ENCODE measurements at places on chromosomes 5 and 9.

DNA sequence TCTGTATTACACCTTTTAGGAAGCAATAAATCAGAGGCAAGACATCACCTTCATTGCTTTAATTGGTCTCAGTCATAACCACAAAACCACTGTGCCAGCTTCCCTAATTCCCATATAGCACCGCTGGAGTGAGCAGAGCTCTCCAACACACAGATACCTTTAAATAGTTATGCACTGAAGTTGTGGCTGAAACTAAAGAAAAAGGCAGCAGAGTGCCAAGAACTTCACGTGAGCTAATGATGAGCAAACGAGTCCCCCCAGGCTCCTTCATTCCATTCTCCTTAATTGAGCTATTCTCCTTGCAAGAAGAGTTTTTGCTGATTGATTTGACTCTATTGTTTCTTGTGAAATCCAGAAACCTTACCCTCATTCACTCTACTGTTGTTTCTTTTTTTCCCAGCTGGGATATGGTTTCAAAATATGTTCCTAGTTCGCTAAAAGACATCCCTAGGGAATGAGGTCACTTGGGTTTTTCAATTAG, 501.5 kb downstream of the SPATA31D1 start:
- no peak for DNase-seq

DNA sequence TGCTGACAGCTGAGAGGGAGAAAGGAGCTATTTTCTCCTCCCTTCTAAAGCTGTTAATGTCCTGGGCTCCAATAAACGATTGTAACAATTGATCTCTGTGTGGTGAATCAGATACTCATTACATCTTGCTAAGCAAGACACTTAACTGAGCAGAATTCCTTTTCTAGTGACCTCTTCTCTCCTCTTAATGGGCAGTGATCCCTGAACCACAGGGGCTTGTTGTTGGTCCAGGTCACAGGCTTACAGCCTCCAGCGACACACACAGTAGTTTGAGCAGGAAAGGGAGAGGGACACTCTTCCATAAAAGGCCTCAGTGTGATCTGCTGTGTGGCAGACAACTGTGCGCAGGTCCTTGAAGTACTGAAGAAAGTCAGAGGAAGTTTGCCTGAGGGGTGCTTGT, 58.5 kb upstream of the MYO10 start:
- DNase-seq = no peak

- peak; percentile 28 for DNase-seq
These were observed 716 bp upstream of the OTULIN start for GRCh38 chr5:14663734-14664269.

DNA sequence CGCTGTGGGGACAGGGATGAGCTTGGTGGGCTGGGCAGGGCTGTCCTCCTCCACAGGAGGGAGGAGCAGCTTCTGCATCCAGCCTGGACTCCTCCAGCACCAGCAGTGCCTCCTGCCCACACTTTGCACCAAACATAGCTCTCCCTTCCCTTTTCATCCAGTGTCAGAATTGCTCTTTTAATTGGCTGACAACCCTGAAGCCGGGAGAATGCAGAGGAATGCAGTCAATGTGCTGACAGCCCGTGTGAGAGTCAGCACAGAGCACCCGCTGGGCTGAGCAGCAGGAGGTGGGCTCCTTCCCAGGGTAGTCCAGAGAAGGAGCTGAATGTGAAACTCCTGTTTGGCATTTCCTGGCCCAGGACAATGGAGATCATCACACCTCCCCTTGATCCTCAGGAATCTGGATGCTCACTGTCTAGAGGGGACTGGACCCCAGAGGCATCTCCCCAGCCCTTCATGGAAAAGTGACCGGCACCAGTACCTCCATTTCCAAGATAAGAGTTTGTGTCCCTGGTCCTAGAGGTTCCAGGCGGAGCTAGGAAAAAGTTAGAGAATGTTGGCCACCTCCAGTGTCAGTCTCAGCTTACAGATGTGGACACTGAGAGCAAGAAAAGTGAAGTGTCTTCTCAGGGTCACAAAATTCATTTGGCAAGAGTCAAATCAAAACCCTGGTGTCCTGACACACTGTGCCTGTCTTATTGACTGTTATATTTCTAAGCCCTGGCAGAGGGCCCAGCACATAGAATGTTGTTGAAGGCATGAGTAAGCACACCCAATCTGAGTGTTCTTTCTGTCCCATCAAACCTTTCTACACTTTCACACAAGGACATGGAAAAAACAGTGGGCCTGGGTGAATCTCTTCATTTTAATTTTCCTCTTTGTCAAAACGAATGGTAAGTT, 202.1 kb downstream of the SNX18 start:
- peak; percentile 29 for DNase-seq

- no peak for DNase-seq
These were observed 17.3 kb upstream of the RNU6ATAC start for GRCh38 chr9:134181648-134182034.

- no peak for DNase-seq
These were observed 430.8 kb downstream of the MTRR start for GRCh38 chr5:8299716-8300115.

GRCh38 chr5:172719211-172719610, 51.8 kb downstream of the DUSP1 start:
- DNase-seq = no peak

GRCh38 chr5:124021776-124022175, 509.8 kb downstream of the CSNK1G3 start:
- no peak for DNase-seq

GRCh38 chr5:15737036-15737821, 237.2 kb downstream of the FBXL7 start:
- no peak for DNase-seq

- DNase-seq = peak; percentile 80
These were observed 56.6 kb downstream of the RGS3 start for GRCh38 chr9:113520109-113520642.

DNA sequence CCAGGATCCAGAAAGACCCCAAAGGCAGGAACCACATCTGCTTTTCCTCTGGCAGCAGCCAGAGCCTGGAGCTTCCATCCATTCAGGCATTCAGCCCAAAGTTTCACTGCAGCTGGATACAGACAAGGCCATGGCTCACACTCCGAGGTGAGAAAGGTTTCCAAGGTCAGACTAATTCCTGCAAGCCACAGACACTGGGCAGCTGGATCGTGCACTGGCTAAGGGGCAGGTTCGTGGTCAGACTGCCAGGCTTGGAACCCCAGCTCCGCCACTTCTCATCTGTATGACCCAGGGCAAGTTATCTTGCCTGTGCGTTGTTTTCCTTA, 36.9 kb downstream of the SPOCK1 start:
- no peak for DNase-seq

GRCh38 chr5:149761461-149761860, 31.4 kb downstream of the PPARGC1B start:
- no peak for DNase-seq

DNA sequence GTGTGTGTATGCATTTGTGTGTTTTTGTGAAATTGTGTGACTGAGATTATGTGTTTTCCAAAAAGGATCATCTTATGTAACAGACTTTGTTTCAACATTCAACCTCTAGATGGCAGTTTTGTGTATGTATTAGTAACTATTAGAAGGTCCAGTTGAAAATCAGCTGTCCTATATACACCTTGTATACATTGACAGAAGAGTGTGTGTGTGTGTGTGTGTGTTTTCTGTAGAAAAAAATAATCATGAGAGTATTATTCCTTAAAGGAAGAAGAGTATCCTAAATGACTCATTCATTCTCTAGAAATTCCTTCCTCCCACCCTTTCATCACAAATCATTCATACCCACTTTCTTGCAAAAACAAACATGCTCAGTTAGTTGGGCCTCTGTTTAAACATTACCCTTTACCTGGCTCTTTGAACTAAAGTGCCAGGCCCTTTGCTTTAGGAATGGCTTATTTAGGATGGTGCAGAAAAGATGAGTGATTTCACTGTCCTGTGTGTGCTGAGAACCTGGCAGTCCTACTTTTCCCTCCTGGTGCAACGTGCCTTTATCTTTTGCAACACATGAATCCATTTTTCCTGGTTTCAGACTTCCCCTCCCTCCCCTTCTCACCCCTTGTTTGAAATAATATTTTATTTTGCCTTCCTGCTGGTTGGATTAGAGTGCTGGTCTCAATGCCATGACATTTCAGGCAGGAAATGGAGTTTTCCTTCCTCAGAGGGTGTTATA, 152.2 kb downstream of the ARHGAP26 start:
- no peak for DNase-seq

- no peak for DNase-seq
These were observed 30.0 kb downstream of the TNPO1 start for GRCh38 chr5:72846483-72846882.

DNA sequence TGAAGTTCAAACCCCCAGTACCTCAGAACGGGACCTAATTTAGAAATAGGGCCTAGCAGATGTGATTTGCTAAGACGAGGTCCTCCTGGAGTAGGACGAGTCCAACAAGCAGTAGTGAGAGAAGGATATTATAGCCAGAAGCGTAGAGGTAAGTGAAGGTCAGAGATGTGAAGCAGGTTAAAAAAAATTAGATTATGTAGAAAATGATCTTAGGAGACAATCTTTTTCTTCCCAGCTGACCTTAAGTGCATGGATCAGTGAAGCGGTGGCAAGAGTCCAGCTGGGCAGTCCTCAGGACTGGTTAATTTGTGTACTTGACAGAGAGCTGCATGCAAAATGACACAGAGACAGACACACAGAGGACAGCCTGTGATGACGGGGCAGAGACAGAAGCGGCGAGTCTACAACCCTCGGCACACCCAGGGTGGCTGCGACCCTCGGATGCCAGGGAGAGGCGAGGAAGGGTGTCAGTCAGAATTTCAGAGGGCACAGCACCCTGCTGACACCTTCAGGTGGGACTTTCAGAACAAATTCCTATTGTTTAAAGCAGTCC, 131.4 kb upstream of the IRX4 start:
- no peak for DNase-seq

GRCh38 chr5:116650964-116651363, 76.3 kb upstream of the SEMA6A start:
- DNase-seq = no peak

GRCh38 chr5:143275512-143276363, 127.7 kb downstream of the NR3C1 start:
- no peak for DNase-seq

DNA sequence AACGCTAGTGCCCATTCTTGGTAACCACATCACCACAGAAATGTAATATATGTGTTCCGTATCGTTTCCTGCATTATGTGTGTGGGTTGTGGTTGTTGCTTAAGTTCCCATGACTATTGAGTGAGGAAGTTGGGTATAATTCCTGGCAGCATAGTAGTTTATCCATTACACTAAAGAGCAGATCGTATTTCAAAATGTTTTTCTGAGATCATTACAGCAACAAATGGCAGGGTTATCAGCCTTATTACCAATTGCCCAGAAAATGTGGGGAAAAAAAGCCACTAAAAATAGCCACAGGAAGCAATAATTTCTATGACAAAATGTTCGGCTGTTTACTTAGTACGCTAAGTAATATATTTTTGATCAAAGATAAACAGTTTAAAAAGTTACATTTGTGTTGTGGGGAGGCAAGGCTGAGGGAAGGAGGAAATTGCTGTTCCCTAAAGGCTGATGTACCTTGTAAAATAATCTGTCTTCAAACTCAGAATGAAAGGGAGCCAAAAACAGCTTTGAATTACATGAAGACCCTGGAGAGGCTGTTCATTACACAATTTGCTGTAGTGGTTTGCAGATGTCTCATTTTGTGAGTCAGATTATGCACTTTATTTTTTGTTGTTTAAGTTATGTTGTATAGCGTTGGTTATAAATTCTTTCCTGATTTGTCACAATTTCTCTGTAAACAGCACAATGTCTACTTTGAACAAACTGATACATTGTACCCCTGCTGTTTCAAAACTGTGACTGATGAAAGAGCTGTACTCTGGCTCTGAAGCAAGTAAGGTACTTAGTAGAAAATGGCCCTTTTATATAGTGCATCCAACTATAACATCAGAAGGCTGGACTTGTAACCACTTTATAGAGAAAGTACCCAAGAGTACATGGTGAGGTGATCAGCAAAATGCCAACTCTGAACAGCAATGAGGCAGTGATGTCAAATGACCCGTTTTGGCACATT, 1028.5 kb downstream of the NR2F1-AS1 start:
- DNase-seq = no peak

DNA sequence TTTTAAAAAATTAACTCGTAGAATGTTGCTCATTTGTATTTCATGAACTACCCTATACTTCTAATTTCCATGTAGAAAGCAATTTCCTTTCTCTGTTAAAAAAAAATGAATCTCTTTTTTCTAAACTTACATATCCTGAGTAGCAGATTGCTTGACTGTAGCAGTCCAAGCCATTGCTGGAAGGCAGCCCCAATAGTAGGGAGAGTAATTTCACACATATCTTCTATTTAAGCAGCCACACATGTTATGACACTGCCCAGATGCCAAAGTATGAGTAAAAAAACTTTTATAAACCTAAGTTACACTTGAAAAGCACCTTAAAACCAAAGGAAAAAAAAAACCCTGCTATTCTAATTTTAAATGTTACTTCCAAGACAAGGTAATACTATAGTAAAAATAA, 69.6 kb downstream of the FBXL17 start:
- DNase-seq = no peak

DNA sequence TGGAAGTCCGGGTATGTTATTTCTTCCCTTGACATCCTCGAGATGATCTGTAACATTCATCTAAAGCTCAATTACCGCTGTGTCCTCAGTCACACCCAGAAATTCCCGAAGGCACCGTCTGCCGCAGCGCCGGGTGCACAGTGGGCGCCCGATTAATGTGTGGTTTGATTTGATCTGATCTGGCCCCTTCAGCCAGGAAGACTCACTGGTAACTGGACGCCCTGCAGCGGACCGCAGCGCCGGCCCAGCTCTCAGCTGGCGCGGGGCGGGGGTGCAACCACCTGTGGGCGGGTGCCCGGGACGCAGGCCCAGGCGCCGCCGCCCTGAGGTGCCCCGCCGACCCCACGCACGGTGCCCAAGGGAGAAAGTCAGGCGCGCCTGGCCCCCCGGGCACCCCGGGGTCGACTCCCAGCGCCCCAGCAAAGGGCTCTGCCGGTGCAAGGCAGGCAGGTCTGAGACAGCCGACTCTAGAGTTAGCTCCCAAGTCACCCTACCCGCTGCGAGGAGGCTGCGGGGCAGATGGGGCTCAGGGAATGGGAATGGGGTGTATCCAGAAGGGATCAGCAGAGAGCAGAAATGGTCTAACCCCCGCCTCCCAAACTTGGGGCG, 1.7 kb downstream of the EPB41L4B start:
- no peak for DNase-seq

DNA sequence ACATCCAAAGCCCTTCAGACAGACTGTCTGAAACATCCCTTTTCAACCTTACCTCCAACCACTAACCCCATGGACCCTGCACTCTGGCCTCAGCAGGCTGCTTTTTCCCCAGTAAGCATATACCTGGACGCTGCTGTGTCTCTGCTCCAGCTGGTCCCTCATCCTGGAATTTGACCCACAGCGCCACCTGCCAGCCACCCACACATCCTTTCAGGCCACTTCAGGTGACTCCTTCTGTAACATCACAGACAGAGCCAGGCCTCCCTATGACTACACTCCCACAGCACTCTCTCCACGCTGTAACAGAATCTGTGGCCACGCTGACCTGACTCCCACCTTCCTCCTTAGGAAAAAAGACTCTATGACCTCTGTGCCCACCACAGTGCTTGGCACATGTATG, 3.4 kb downstream of the MGAT1 start:
- peak; percentile 39 for DNase-seq

- DNase-seq = no peak
These were observed 60.7 kb downstream of the ADAMTSL1 start for GRCh38 chr9:18534611-18535010.

Measured in activated naive CD4-positive, alpha-beta T cell treated with anti-CD3 and anti-CD28 coated beads for 36 hours (primary cell).